ENCODE measurements at places on chromosomes 6 and 20.
A peak's percentile ranks its signal among the peaks of the same experiment; 100 is the strongest.

DNA sequence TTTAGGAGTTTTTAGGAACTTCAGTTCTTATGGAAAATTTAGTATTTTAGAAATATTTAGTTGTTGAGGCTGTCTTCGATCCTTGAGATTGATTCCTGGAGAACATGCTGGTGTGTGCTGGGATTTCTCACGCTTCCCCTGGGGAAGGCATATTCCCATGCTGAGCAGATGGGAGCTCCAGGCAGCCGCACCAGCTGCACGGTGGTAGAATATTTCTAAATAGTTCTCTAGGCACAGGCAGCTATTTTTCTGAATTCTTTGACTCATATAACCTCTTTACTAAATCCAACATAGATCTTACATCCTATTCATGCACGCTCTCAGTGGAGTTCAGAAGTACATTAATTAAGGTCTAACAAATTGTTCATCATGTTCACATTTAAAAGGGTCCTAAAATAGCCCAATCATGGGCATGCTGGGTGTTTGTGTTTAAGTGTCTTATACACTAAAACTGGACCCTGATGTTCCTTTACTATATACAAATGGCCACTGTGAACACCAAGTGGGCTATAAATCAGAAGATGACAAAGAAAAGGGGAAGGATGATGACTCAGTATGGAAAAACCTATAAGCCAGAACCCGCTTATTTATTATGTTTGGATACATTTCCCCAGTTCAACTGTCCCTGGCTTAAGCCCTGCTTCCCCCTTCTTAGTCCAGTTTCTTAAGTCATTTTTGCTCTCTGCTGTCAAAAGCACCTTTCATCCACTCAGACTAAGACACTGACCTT lies 138.5 kb downstream of the UST start:
- DNase-seq, result peak; percentile 40

DNA sequence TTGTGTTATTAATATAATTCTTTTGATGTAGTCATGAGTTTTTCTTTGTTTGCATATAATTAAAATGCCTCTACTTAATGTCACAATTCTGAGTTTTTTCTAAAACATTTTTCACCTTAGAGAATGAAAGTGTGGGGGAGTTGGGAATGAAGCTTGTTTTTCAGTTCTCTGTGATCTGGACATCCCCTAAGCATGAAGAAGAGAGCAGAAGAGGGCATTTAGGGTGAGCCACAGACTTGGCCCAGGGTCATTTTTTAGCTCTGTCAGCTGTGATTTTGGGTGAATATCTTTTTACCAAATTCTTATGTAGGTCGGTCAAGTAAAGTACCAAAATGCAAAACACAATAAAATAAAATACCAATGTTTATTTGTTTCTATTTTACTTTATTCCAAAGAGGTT lies 3.9 kb downstream of the OTOR start:
- DNase-seq, result no peak

GRCh38 chr20:63091901-63092659 lies 85.3 kb upstream of the BHLHE23 start:
- DNase-seq, result no peak

GRCh38 chr6:2186516-2186915 lies 58.9 kb downstream of the GMDS start:
- no peak for DNase-seq

- no peak for DNase-seq
These were observed 495.2 kb upstream of the FLRT3 start for GRCh38 chr20:14832630-14833029.

GRCh38 chr6:150275489-150275888 lies 93.3 kb upstream of the IYD start:
- no peak for DNase-seq

- DNase-seq, result no peak
These were observed 75.1 kb upstream of the ATXN1 start for GRCh38 chr6:16836144-16836981.

DNA sequence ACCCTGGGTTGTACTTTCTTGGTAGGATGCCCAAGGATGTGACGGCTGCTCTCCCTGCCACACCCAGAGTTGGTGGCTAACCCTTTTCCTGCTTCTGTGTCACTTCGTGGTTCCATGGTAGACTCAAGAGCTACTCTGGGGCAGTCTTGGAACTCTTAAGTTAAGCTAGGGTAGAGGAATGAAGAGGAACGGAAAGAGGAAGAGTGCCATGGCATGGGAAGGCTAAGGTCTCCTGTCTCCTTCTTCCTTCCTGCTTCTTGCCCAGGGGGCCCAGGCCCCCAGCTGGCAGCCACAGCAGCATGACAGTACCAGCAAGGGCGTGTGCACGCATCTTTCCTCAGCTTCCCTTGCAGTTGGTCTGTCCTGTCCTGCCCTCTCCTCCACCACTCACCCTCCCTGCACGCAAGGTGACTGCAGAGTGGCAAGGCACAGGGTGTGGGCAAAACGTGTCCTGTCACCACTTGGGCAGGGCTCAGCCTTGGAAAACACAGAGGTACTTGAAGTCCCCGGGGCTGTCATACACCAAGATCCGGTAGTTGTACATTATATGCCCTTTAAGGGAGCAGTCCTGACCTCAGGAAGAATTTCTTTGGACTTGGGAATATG lies 39.8 kb upstream of the TGM3 start:
- DNase-seq, result no peak

DNA sequence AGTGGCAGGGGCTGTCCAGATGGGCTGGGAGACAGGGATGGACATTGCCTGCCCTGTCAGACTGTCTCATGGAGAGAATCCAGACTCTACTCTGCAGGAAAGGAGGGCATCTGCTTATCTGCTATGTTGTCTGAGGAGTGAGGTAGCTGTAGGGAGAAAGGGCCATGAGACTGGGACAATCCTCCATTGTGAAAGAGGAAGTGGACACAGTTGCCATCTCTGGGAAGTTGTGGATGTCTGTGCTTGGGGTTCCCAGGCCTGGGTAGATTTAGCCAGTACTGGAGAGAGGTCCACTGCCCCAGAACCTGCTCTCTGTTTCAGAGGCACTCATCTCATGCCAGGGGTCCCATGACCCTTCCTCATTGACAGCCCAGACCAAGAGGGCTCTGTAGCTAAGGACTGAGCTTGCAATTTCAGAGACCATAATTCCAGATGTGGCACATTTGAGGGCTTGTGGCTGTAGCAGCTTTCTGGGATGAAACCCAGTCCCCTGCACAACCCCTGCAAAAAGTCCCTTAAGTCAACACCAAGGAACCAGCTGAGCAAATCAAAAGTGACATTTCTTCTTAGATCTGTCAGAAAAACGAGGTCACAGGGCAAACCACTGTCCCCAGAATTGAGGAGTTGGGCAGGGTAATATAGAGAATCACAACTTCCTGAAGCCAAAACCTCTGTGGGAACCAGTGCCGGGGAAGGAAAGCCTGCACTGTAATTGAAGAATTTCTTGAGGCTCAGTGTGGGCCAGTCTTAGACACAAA lies 4.1 kb upstream of the SIRPG start:
- no peak for DNase-seq

DNA sequence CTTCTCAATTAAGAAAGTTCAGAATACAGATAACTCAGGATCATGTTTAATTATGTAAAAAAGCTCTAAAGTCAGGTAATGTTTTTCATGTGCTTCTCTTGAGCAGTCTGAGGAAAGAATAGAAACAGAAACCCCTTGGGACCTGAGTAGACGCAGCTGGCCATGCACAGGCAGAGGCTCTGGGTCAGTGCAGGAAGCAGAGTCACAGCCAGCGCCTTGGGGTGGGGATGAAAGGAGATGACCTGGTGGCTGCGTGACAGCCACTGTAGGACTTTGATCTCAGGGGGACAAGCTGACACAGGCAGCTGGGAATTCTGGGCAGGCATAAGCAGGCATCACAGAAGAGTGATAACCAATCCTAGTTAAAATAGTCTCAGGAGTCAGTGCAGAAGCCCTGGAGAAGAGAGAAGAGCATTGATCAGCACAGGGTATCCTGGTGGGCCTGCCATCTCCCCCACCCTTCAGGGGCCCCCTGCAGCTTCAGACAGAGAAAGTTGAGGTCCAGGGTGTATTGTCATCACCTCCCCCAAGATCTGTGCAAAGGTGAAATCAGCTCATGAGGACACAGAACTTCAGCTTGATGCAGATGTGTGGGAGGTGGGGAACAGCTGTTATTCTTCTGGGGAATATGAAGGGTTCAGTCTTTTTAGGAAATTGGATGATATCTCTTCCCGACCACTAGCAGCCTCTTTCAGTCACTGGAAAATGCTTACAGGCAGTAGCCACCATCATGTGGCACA lies 6.4 kb downstream of the HLA-DQB1 start:
- no peak for DNase-seq

- no peak for DNase-seq
These were observed 16.7 kb downstream of the MGME1 start for GRCh38 chr20:17985388-17986018.

GRCh38 chr6:39568896-39569295 lies 156.3 kb downstream of the KIF6 start:
- peak; percentile 45 for DNase-seq

GRCh38 chr6:12148841-12149240 lies 136.7 kb downstream of the HIVEP1 start:
- DNase-seq, result no peak

- no peak for DNase-seq
These were observed 129.2 kb downstream of the TMEM242 start for GRCh38 chr6:157194110-157194509.

DNA sequence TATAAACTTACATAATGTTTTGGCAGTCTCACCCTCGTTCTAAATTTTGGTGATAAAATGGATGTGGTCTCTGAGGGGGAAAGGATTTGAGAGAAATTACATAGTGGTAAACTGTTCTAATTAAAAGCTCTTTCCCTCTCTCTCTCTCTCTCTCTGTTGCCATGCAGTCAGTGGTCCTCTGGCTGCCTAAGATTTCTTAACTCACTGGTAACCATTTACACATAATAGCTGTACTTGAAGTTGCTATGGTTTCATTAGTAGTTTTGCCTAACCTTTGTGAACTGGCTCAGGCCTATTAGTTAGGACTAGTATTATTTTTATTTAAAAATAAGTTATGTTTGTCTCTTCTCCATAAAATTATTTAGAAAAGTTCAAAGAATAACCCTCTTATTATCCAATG lies 42.0 kb downstream of the MAPK14 start:
- DNase-seq, result no peak

DNA sequence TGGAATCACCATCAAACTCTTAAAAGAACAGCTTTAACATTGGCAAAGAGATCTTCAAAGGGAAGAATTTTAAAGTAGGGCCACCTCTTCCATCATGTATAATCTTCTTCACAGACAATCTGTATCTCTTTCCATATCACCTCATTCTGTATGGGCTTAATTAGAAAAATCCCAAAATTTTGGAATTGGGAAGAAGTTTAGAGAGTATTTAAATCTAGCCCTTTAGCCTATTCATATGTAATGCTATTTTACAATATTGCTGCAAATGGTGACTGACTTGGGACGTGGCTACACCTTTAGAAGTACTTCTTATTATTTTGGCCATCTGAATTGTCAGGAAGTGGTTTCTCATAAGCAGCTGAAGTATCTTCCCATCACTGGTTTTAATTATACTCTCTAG lies 474.3 kb downstream of the RFPL4B start:
- no peak for DNase-seq

DNA sequence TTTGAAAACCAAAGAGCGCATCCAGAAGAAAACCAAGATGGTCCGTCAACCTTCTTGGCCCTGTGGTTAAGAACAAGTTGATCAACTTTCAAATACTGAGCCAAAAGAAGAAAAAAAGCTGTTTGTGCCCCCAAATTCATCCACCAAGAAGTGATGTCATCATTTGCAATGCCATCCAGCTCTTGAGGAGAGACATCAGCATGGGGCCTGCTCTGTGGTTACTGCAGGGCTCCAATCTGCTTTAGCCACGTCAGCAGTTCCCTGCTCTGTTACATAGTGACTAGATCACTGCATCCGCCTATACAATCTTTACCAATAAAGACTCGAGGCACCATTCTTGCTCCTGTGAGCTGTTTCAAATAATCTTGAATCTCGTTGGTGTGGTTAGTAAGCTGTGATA lies 75.0 kb upstream of the BLCAP start:
- no peak for DNase-seq

DNA sequence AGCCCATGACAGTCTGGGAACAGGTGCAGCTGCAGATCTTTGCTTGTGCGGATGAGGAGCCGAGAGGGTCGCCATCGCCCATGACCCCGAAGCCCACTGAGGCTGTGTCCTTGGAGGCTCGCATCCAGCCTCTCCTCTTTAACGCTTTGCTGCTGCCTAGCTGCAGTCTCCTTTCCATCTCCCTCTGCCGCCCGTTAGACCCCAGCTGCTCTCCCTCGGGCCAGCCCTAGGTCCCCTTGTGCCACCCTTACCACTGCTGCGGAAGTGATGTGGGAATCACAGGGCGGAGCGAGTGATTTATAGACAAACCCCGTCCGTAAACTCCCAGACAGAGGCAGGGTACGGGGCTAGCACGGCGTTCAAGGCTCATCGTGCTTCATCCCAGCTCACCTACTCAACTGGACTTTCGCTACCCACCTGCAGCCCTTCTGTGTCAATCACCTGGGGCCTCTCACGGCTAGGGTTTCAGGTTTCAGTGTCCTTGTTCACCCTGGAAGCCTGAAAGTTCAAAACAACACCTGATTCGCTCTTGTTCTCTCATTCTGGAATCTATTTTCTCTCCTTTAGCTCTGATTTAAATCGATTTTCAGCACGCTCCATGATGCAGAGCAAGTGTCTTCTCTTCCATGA lies 76.1 kb downstream of the PAX1 start:
- DNase-seq, result no peak

DNA sequence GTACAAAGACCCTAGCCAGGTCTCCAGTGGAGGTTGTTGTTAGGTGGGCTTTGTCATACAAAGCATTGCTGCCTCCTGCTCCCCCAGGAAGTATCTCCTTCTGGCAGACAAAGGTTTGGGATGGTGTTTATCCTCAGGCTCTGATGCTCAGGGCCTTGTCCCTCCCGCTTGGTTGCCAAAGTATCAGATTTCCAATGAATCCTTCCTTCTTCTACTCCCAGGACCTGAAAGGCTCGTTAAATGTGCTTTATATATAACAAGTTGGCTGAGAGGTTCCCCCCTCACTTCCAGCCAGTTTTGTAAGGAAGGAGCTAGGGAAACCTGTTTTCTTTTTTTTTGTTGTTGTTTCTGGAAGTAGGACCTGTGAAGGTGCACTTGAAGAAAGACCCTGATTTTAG lies 14.4 kb downstream of the PTK7 start:
- DNase-seq, result no peak

GRCh38 chr6:34973547-34974248 lies 84.6 kb downstream of the ANKS1A start:
- no peak for DNase-seq

- DNase-seq, result peak; percentile 3
These were observed 227.2 kb downstream of the EPM2A start for GRCh38 chr6:145508107-145508506.

DNA sequence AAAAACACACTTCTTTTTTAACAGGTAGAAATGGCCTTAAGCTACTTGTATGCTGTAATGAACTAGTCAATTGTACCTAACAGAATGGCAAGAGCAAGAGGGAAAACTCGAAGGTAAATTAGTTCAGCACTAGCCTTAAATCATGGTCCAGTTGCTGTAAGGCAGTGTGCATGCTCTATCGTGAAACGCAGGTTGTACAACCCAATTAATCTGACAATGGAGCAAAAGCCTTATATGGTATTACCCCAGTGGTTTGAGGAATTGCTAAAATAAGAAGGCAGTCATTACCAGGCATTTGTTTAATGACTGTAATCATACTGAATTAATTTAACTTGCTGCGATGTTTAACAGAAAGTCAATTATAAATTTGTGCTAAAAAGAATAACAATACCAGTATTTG lies 69.3 kb upstream of the SOX4 start:
- no peak for DNase-seq

GRCh38 chr6:113375950-113376846 lies 480.9 kb upstream of the MARCKS start:
- no peak for DNase-seq

Measured in MCF 10A (cell line).